Hematopoietic multipotent progenitor cell treated with erythropoietin and hydrocortisone succinate and interleukin-3 and kit ligand, for 6 days (in vitro differentiated cells): ENCODE measurements at places on chromosomes 2 and 18.

DNA sequence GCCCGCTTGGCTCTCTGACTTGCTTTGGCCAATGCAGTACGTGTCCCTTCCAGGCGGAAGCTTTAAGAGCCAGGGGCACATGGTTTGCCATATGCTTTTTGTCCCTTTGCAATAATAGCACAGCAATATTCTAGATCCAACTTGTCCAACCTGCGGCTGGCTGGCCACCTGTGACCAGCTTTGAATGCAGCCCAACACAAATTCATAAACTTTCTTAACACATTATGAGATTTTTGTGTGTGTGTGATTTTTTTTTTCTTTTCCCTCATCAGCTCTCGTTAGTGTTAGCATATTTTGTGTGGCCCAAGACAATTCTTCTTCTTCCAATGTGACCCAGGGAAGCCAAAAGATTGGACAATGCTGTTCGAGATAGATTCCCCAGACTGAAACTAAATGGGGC, 119.3 kb upstream of the SIX3 start:
- DNase-seq: no peak

GRCh38 chr2:223315813-223316212, 263.8 kb downstream of the KCNE4 start:
- DNase-seq: no peak

GRCh38 chr2:42498497-42498896, 4.7 kb upstream of the KCNG3 start:
- DNase-seq: no peak

- DNase-seq: peak; percentile 71
Observed at GRCh38 chr2:232549655-232550353, 553 bp downstream of the TIGD1 start.

DNA sequence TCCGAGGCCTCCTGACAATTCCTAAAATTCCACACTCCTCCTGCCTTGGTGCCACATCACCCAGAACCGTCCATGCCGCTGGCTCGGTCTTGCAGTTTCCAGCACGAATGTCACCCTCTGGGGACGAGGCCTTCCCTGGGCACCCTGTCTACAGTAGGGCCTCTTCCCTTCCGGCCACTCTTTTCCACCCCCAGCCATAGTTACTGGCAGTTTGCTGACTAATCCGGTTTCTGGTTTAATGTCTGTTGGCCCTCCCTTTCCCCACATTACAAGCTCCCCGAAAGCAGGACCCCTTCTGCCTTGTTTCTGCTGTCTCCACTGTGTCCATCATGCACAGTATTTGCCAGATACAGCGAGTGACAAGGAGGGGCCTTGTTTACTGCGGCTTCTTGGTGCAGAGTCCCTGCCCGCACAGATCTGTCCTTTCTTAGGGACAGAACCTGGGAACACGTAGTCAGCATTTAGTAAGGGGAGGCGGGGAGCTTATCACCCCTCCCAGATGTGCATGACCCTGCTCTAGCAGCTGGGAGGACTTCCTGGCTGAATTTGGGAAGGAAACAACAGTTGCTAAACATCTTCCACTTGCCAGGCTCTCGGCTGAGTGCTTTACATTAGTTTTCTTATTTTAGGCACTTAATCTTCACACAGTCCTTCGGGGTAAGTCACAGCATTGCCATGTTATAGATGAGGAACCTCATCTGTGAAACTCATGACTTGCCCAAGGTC, 23.6 kb upstream of the CATIP start:
- peak; percentile 93 for DNase-seq

DNA sequence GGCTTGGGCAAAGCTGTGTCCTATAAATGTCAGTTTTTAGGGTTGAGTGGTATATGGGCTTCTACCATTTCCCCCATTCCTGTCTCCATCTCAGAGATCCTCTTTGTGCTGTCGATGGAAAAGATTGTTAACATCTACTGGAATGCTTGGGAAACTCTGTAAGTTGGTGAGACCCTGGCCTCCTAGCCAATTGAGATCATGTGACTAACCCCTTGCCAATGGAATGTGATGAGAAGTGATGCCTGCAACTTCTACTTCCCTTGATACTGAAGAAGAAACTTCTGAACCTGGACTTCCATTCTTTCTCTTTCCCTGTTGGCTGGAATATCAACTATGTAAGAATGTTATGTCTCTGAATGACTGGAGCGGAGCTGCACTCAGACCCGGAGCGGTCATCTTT, 14.5 kb downstream of the SLC39A10 start:
- DNase-seq: no peak

GRCh38 chr18:64037812-64038414, 68.0 kb downstream of the SERPINB8 start:
- peak; percentile 62 for DNase-seq

DNA sequence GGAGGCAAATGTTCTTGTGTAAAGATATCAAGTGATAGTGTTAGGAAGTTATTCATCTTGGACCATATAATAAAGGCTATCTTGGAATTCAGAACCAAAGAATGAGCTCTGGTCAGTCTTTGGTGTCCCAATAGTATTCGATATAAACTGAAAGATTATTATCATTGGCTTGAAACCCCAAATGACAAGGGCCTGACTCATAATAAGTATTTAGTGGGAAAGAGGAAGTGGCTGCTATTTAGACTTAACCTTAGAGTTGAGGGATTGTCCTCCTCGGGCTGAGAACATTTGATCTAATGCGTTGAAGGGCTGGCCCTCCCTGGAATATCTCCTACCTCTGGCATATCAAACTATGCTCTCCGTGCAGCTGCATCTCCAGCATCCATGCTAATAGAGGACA, 67.5 kb downstream of the CDH20 start:
- peak; percentile 2 for DNase-seq

DNA sequence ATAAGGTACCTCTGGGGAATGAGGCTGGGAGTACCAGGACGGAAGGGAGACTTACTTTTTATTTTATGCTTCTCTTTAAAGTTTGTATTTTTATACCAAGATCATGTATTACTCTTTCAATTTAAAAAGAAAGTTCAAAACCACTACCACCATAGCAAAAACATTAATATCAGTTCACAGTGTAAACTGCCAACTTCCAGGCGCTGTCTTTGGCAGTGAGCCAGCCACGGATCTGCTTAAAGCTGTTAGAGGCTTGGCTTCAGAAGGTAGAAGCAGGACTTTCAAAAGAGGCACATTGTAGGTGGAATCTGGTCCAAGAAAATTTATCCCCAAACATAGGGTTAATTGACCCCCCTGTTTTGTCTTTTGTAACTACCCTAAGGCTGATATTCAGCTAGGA, 74.8 kb downstream of the B3GNT2 start:
- DNase-seq: peak; percentile 95

DNA sequence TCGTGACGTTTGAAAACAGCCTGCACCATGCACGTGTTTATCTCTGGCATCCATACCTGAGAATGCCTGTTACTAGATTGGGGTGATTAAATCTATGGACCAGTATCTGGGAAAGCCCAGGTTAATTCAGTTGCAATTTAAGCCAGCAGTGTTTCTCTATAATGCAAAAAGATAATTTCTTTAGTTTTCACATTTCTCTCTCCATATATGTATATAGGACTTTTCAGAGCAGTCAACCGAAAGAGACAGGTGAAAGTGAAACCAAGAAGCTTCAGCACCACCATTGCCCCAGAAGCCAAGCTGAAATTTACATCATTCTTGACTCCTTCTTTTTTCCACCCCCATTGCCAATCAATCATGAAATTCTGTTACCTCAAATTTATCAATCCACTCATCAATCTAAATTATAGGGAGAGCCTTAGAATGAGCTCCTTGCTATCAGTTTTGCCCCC, 2.7 kb upstream of the LRP2 start:
- peak; percentile 49 for DNase-seq

GRCh38 chr2:203240491-203240890, 1.7 kb downstream of the CYP20A1 start:
- peak; percentile 23 for DNase-seq

DNA sequence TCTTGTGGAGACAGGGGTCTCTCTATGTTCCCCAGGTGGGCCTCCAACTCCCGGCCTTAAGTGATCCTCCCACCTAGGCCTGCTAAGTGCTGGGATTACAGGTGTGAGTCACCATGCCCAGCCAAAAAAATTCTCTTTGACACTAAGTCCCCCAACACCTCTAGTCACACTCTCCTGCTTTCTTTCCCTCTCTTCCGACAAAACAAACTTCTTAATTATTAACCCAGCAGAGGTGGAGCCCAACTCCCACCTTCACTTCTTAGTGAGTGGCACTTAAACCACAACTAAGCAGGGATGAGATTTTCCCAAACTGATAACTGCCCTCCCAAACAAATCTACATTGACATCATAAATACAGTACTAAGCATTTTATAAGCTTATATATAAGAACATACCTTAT, 60.5 kb upstream of the PMAIP1 start:
- DNase-seq: no peak

- DNase-seq: no peak
Observed at GRCh38 chr2:186135686-186136085, 350.4 kb upstream of the ZC3H15 start.

DNA sequence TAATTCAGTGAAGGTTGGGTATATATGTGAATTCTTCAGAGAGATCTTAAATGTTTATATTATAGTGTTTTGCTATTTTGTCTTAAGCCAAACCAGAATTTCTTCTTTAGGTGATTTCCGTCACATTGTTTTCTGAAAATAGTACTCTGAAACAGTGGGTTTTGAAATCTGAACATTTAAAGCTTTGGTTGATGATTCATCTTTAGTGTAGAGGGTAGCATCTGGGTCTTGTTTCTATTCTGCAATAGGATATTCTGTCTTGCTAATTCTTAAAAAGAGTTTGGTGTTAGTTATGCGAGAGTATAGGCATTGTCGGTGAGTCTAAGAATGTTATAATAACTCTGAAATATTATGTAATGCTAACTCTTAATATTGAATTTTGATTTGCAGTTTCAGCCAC, 69.6 kb upstream of the FAM237A start:
- no peak for DNase-seq

DNA sequence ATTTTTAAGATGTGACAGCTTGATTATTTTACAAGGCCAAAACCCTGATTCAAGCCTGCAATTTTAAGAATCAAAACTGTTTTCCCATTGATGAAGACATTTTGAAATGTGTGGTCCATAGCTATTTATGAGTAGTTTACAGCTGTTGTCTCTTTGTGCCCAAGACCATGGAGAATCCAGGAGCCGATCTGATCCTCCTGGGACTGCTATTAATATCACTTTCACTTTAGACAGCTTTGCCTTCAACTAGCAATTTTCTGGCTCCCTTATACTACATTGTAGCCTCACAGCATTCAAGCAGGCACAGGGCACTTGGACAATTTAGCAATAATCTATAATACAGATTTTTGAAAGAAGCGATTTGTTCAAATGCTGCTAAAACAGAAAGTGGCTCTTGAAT, 172.9 kb downstream of the SLC8A1 start:
- no peak for DNase-seq

- no peak for DNase-seq
Observed at GRCh38 chr2:100581277-100581612, 18.5 kb downstream of the PDCL3 start.

- no peak for DNase-seq
Observed at GRCh38 chr18:9714266-9715087, 6.4 kb downstream of the RAB31 start.

DNA sequence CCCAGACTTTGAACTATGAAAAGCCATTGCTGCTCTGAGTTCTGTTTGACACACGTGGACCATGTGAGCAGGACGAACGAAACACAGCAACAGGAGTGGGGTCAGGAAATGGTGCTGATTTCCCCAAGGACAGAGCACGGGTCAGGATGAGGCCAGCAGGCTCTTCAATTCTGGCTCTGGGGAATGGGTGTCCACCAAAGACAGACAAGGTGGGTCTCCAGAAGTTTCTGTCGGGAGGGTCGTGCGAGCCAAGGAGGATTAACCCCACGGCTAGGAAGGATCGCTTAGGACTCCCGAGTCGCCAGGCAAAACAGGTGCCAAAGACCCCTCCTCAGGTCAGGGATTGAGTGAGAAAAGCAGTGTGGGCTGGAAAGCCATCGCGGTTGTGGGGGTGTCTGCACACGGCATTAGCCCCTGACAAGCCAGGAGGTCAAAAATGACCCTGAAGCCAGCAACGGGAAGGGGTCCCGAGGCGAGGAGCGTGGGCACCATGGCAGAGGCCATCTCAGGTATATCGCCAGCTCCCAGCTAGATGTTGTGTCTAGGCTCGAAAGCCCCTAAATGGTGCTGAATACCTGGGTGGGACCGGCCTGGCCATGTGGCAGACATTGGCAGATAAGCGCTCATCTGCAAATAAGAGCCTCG, 213.9 kb upstream of the SALL3 start:
- no peak for DNase-seq

- peak; percentile 12 for DNase-seq
Observed at GRCh38 chr18:416930-417329, 83.6 kb downstream of the COLEC12 start.

DNA sequence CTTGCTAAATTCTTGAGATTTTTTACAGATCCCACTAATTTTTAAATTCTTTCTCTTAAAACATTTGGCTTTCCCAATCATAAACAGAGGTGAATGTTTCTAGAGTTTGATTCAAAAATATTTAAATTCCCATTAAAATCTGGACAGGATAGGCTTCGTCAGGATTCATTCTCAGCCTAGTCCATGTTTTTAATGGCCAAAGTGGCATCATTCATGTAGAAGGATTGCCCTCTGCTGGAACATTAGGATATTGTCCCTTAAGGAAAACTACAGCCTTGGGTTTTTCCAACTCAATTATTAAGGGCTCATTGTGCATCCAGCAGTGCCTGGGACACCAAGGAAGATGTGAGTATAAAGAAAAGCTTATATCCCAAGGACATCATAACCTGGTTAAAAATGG, 71.7 kb downstream of the TPGS2 start:
- peak; percentile 84 for DNase-seq

DNA sequence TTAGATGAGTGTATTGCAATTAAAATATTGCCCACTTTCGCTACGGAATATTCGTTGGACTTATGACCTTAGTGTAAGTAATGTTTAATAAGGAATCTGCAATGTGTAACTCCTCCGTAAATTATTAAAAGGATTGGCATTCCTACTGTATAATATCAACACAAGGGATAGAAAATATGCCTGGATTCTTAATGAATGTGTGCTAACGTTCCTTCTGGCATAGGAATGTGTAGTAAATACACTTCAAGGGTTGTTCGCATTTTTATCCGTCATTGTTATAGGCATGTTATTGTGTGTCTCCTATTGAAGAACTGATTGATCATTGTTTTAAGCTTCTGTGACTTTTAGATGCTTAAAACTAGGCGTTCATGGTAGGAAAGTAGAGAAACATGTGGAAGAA, 134.5 kb downstream of the NEDD4L start:
- DNase-seq: no peak
